Hypothalamus (tissue), 51 donors: ENCODE measurements at places on chromosomes 12 and 14.

- DNase-seq: no peak
Measured at GRCh38 chr12:130715998-130716968, at the start of gene RIMBP2. TSS of gene RIMBP2 (minus strand) at chr12:130716299. CDS start at chr12:130479013, 237,286 bp downstream.

DNA sequence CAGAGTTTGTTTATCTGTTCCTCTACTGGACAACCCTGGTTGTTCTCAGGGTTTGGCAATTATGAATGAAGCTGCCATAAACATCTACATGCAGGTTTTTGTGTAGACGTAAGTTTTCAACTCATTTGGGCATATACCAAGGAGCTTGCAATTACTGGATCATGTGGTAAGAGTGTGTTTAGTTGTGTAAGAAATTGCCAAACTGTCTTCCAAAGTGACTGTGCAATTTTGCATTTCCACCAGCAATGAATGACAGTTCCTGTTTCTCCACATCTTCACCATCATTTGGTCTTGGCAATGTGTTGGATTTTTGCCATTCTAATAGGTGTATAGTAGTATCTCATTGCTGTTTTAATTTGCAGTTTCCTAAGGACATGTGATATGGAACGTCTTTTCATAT is 39.8 kb upstream of the FBXO33 start:
- DNase-seq: no peak

GRCh38 chr14:39683691-39684260 is 251.5 kb upstream of the FBXO33 start:
- DNase-seq: no peak

DNA sequence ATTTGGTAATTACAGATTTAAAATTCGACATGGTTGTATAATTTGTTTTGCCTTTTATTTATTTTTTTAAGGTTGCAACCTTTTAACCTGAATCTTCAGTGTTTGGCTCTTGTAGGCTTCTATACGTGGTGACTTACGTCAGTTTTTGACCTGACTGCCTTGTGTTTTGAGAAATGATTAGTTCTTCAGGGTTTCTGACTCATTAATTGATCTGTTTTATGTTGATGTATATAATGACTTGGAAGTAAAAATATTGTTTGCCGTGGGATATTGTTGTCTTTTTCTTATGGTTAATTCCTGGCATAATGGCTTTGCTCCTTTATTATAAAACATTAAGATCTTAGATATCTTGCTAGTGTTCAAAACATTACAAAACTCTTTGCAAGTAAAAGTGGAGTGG is 2.5 kb downstream of the RASSF8 start:
- DNase-seq: no peak

DNA sequence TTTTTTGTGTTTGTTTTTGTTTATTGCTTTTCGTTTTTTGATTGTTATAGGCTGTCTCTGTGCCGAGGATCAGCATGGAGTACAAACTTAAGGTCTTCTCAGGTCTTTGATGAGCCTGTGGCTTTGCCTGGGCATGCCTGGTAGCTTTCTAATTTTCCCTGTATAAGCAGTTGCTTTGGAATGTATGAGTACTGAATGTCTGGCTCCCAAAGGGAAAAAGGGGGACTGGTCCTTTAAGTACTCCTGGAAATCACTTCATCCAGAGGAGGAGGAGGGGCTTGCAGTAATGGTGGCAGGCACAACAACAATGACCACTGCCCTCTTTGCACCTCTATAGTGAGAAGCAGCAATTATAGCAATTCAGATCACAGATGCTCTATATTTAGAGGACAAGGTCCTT is 67.6 kb upstream of the TTC7B start:
- DNase-seq: no peak

DNA sequence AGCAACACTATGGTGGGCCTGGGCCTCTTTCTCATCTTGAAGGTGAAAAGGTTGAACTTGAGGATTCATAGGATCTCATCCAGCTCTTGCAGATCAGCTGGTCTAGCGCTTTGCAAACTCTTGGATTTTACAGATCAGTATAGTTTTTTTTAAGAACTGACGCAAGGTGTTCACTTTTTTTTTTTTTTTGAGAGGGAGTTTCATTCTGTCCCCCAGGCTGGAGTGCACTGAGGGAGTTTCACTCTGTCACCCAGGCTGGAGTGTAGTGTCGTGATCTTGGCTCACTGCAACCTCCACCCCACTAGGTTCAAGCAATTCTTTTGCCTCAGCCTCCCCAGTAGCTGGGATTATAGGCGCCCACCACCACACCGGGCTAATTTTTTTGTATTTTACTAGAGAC is 20.4 kb upstream of the LGMN start:
- no peak for DNase-seq
